ENCODE measurements at places on chromosomes 7 and 10.
A peak's percentile ranks its signal among the peaks of the same experiment; 100 is the strongest.

GRCh38 chr7:55020466-55020871 lies 1.7 kb downstream of the EGFR start:
- no peak for DNase-seq

DNA sequence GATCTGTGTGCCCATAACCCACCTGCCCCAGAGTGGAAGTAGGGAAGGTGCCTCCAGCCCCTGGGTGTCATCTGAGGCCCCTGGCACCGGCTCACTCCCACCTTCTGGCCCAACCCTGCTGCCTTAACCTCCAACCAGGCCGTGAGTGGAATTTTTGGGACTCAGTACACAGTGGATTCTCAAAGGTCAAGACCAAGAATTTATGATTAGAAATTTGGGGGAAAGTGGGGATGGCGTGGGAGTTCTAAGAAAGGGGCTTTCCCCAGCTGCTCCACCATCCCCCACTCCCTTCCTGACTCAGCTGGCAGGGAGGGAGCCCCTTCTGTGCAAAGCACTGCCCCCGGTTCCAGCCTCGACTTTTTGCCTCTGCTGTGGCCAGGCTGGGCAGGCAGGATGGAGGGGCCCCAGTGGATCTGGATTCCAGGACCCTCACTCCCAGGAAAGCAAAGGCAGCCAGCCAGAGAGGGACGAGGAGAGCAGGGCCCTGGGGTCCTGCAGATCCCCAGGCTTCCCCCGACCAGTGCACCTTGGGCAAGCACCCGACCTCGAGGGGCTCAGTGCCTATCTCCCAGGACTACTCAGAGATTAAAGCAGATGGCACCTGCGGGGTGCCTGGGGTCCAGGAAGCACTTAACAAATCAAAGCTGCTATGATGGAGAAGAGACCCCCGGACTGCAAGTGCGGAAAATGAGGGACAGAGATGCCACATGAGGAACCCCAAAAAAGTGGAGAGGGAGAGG lies 12.8 kb downstream of the SPOCK2 start:
- DNase-seq, result no peak

- DNase-seq, result no peak
Measured at GRCh38 chr7:70032649-70033048, 434.4 kb downstream of the AUTS2 start.

DNA sequence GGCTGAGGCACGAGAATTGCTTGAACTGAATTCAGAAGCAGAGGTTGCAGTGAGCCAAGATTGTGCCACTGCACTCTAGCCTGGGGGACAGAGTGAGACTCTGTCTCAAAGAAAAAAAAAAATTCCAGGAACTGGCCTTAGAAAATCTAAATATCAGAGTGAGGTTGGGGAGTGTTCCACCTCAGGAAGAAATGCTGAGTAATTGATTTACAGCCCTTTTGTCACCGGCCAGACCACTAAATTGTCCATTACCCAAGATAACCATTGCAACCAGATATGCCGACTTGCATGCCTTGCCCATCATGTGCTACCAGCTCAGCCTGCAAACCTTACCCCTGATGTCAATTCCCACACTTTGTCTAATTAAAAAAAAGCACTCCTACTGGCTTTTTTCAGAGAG lies 42.4 kb downstream of the CRCP start:
- no peak for DNase-seq

GRCh38 chr7:50409856-50410745 lies 40.0 kb downstream of the FIGNL1 start:
- no peak for DNase-seq

- no peak for DNase-seq
Measured at GRCh38 chr10:68074031-68074774, 880 bp downstream of the HERC4 start.

- peak; percentile 78 for DNase-seq
Measured at GRCh38 chr7:8387551-8388256, 45.7 kb upstream of the NXPH1 start.

- no peak for DNase-seq
Measured at GRCh38 chr7:69773535-69774225, 175.4 kb downstream of the AUTS2 start.

- no peak for DNase-seq
Measured at GRCh38 chr7:66176914-66177313, 28.2 kb upstream of the TPST1 start.

Measured in midbrain (tissue), 1 donor.